Adipose tissue (tissue), 3 donors: ENCODE measurements at places on chromosomes 1 and 21. TPM values are rescaled to one million over a fixed set of nuclear protein-coding genes. Genes with fewer than 3 reads are reported as not detected.

The CNR2 gene
- polyA plus RNA-seq: 0.06 TPM

The ERVH48-1 gene
- not detected for polyA plus RNA-seq

The PAX7 gene
- not detected for polyA plus RNA-seq

The NPPB gene
- 0.62 TPM for polyA plus RNA-seq

The HSD11B1 gene
- polyA plus RNA-seq: 17.5 TPM

The RHCE gene
- polyA plus RNA-seq: 0.30 TPM

The CDK18 gene
- 9.1 TPM for polyA plus RNA-seq

The CFAP74 gene
- 0.02 TPM for polyA plus RNA-seq

The NTPCR gene
- 30.7 TPM for polyA plus RNA-seq

The PEX14 gene
- polyA plus RNA-seq: 9.2 TPM

The EPS15 gene
- polyA plus RNA-seq: 16.1 TPM

The DENND2C gene
- polyA plus RNA-seq: 1.1 TPM
